ENCODE measurements at places on chromosomes 5 and 9. TPM values are rescaled to one million over a fixed set of nuclear protein-coding genes. Genes with fewer than 3 reads are reported as not detected.
A peak's percentile ranks its signal among the peaks of the same experiment; 100 is the strongest.

Gene RORB
- polyA plus RNA-seq, result 0.06 TPM

DNA sequence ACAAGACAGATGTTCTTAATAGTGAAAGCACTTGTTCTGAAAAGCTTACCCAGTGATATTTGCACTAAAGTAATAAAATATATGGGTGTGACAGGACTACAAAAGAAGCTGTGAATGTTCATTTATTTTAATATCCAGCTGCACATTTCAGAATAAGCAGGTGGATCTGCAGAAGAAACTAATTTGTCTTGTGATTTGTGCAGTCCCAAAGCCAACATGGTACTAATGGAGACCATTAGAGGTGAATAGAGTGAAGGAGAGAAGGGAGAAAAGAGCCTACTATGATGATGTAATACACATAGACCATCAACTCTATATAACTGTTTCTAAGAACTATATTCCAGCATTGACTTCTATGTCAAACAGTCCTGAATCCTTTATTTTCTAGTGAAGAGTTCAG is 362.8 kb downstream of the ISL1 start:
- DNase-seq, result no peak

Gene F12
- 0.41 TPM for polyA plus RNA-seq

- peak; percentile 58 for DNase-seq
Measured at GRCh38 chr5:31993165-31993961, 180.8 kb downstream of the GOLPH3 start.

DNA sequence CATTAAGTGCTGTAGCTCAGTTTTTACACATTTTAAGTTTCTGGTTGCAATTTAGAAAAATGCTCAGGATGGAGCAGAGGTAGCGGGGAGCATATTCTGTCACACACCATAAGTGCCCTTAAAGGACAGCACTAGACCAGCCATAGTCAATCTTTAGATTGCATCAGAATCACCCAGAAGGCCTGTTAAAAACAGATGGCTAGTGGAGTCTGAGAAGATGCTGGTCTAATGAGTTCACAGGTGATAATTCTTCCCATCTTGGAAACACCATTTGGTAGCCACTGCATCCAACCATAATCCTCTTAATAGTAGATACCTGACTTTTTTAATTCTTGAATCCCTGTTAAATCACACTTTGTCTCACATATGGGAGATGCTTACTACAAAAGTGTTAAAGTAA is 113.2 kb downstream of the CDH18 start:
- DNase-seq, result no peak

DNA sequence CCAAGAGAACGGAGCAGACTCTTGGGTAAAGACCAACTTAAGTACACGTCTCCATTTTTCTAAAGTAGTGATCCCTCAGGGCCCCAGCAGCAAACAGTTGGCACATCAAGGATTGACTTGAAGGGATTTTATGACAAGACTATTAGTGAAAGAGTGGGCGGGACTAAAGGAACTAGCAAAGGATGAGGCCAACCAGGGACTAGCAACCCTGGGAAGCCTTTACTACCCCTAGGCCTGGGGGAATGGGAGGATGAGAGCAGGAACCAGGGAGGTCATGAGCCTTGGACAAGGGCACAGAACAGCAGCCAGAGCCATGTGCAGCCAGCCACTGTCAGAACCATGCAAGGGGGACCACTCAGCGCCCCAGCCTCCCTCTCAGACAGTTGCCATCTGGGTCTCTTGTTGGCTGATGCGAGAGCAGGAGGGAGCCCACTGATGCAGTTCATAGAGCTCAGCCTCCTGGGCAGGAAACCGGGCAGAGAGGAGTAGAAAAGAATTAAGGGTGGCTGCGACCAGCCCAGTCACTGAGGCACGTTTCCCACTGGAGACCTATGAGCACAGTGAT is 28.1 kb downstream of the TGFBI start:
- no peak for DNase-seq

Gene FYB1
- polyA plus RNA-seq, result 3.8 TPM

GRCh38 chr5:103587185-103587748 is 24.7 kb upstream of the NUDT12 start:
- DNase-seq, result no peak

- no peak for DNase-seq
Measured at GRCh38 chr5:141585594-141585993, 33.2 kb downstream of the DIAPH1 start.

DNA sequence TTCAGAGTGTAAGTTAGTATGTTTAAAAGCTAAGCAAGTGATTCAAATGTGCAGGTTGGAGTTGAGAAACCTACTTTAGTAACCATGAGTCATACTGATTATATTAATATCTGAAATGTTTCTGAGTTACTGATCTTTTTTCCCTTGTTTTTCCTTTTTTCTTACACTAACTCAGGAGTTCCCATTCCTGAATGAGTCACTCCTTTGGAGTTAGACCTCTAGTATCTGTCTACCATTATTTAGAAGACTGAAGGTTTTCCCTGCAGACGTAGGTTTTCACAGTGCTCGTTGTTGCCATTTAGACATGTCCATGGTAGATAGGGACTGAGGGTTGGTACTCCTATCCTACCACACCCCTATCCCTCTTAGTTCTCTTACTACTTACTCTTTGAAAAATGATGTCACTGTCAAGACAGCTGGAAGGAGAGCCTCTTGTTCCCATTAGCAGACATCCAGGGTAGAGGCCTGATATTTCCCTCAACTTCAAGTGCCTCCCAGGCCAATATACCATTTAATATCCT is 20.2 kb downstream of the OCLN start:
- no peak for DNase-seq

- peak; percentile 52 for DNase-seq
Measured at GRCh38 chr9:104927216-104927911, 591 bp downstream of the ABCA1 start.

DNA sequence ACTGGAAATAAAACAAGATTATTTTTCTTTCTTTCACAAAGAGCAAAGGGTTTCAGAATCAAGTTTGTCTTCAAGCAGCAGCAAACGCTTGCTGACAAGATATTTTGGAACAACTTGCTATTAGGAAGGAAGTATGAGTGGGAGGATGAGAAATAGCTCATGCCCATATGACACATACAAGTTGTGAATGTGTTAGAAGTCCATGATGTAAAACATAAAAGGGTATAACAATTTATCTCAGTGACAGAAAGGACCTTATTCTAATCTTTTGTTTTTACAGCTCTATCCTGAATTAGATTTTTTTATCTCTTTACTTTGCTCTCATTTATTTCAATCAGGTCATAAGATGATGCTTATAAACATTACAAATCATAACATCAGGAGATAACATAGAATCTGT is 516.6 kb upstream of the MEF2C start:
- DNase-seq, result no peak

GRCh38 chr9:133571391-133571890 is 36.9 kb downstream of the ADAMTSL2 start:
- DNase-seq, result no peak

- no peak for DNase-seq
Measured at GRCh38 chr9:69199769-69200470, 25.8 kb downstream of the TJP2 start.

DNA sequence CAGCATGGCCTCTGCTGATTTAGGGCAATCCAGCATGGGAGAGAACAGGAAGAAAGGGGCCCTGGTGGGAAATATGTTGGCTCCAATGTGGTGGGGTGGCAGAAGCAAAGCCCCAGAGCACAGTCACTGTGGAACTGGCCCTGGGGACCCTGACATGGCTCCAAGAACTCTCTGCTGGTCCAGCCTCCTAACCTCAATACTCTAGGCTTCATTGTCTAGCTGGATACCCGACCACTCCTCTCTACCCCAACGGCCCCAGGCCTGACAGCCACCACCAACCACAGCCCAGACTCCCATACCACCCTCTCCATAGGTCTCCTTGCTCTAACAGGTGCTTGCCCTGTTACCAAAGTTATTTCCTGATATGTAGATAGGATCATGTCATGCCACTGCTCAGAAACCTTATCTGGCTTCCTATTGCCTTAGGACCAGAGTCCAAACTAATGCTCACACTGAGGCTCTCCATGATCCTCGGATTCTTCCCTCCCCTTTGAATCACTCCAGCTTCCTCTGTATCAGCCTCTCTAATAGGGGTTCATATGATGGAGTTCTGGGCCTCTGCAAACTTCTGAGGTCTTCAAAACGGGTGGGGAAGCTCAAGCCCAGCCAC is 12.9 kb downstream of the ACSL6 start:
- no peak for DNase-seq

GRCh38 chr5:131496400-131496713 is 138.7 kb downstream of the RAPGEF6 start:
- no peak for DNase-seq

Measured in hindlimb muscle (tissue), 1 donor.